ENCODE measurements at places on chromosomes 12 and 14.

DNA sequence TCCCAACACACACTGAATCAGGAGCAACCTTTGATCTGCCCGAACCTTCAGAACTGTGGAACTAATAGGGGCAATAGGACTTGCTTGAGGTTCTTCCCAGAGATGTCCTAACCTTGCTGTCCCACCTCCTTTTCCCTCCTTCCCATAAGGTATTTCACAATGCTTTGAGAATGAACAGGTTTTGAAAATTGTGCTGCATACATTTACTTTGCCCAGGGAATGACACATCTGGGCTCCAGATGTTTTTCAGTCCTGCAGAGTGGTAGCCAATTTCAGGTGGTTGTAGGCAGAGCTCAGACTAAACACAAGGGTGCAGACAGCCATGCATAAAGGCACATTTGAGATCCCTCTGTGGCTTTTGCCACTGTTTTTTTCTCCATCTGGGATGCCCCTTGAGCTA, 206.7 kb upstream of the PWP1 start:
- no peak for DNase-seq

- no peak for DNase-seq
Measured at GRCh38 chr12:59158066-59158465, 237.8 kb upstream of the LRIG3 start.

DNA sequence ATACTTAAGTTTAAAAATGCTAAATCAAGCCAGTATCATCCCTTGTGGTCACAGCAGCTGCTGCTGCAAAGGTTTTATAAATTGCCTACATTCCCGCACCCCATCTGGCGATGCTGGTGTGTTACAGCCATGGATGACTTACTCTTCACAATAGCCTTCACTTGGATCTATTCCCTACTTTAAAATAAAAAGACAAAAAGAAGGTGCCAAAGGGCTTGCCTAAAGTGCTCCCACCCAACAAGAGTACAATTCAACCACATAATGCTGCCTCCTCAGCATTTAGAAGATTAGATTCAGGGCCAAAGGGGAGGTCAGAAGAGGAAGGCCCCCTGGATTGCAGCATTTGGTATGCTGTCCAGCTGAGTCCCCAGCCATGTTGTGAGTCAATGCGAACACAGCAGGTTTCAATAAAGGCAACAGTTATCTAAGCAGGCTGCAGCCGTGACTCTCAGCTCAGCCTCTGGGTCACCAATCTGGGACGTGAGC, 176.1 kb downstream of the DAD1 start:
- no peak for DNase-seq

GRCh38 chr12:99278899-99279298, 368.7 kb upstream of the GARIN6 start:
- DNase-seq: no peak

DNA sequence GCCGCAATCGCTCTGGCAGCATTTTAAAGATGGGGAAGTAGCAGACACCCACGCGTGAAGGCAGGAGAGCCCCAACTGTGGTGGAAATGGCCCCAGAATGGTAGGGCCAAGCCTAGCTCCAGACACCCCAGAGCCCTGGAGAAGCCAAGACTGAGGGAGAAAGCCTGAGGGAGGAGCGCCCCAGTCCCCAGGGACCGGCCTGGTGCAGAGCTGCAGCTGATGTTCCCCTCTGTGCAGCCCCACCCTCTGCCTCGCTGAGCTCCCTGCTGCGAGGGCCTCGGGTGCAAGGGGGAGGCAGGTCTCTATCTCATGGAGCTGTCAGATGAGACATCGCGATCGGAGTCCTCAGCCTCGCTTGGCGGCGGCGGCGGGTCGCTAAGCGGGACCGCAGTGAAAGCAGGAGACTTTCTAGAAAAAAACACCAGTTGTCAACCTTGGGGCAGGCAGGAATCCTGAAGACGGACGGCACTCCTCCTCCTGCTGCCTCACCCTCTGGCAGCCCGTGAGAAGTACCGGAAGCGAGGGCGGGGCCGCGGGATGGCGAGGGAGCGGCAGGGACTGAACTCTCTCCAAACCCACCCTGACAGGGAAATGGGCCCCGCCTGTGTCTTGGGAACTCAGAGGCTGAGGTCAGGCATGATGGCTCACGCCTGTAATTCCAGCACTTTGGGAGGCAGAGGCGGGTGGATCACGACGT, 6.0 kb downstream of the GAPDH start:
- DNase-seq: no peak

DNA sequence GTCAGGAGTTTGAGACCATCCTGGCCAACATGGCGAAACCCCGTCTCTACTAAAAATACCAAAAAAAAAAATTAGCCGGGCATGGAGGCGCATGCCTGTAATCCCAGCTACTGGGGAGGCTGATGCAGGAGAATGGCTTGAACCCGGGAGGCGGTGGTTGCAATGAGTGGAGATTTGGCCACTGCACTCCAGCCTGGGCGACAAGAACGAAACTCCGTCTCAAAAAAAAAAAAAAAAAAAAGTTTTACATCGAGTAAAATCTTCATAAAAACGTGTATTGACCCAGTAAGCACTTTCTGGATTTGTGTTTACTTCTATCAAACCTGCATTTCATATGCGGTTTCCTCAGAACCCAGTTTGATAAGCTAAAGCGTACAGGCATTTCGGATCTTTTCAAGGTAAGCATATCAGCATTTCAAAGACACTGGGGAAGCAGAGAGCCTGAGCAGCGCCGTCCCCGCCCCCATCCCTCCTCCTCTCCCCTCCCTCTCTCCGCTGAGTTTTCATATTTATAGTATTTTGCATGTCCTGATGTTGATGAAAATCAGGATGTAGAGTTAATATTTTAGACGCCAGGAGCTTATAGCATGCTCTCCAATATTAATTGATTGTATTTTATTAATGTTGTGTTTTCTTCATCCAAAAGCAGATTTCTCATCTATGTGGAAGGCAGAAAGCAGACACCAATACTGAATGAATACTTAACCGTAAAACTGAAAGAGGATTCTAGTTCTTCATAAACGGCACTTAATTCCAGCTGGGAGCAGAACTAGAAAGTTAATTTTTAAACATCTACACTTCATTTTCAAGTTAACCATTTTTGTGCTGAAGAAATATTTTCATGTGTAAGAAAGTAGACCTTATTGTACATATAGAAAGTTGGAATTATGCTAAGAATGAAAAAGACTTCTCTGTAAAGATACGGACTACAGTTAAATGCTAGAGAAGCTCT, 9.2 kb upstream of the HIP1R start:
- no peak for DNase-seq

GRCh38 chr12:90027889-90028634, 319.4 kb upstream of the ATP2B1 start:
- no peak for DNase-seq

Measured in cortex of kidney (tissue), 1 donor.